Amniotic stem cell (primary cell): ENCODE measurements at places on chromosomes 5 and 9.

GRCh38 chr5:95731571-95732554, 727 bp downstream of the RHOBTB3 start:
- DNase-seq: no peak

GRCh38 chr9:129702589-129703520, 37.4 kb downstream of the PRRX2 start:
- DNase-seq: peak; percentile 78

DNA sequence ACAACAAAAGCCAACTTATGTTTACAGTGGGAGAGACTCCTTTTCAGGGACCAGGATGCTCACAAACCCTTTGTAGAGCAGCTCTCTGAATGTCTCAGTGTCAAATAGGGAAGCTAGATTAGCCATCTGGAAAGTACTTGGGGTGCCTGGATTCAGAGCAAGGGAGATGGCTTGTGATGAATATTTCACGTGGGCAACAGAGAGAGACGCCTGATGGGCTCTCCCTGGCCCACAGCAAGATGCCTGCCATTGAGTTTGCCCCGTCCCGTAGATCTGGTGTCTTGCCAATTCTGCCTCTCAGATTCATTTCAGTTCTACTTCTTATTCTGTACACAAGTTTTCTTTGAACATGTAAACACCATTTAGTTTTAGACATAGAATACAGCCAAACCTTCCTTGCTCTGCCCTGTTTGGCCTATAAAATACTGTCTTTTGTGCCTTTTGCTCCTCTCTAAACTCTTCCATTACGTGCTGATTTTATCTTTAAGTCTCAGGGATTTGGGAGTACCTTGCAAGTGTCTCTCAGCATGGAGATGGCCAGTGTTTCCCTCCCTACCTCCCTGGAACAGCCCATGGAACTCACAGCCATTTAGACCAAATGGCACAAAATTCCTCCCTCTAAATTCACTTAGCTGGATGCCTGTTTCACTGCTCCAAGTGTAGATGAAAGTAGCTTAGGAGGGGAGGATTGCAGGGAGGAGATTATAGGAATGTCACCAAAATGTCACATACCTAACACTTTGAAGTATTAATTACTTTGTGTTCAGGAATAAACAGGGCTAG, 234.3 kb downstream of the SAXO1 start:
- no peak for DNase-seq

- DNase-seq: no peak
Observed at GRCh38 chr9:110029956-110030480, 177.9 kb downstream of the C9orf152 start.

DNA sequence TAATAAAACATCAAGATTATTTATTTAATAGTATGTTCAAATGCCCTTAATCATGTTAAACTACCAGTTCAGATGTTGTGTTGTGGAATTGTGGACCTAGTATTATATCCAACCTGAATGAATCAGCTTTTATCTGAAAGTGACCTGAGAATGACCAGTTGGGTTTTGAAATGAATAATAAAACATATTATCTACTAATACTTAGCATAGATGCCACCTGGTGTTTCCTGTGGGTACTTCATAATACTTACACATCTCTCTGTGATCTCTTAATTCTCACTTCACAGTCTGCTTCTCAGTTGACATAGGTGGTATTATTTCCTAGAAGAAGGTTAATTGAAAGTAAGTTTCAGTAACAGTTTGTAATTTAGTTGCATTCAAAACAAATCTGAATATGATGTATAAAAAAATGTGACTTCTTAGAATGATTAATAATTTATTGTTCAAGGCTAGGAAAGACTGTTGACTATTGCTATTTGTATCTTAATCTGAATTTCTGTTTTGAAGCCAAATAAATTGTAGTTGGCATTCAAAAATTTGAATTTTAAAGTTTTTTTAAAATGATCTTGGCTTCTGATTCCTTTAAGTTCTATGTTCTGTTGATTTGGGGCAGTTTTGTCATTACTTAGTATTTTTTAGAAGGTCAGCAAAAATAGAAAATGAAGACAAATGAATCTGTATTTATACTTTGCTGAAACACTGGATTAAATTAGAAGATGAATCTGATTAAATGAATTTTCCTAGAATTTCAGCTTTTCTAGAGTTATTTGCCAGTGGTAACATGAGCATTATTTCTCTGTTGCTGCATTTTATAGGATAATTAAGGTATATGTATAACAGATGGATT, 48.2 kb downstream of the KIF2A start:
- DNase-seq: peak; percentile 45

DNA sequence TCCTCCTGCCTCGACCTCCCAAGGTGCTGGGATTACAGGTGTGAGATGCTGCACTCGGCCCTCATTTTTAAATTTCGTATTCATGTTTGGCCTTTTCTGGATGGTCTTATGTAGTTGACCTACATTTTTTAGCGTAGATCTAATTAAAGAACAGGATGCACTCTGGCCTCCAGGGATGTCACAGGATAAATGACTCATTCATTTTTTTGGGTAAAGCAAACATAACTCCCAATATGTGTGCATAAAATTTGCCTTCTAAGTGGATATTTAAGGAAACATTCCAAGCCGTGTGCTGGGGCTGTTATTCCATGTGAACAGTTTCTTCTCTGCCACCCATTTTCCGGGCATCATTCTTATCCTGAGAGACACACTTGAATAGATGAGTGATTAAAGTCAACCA, 501.6 kb downstream of the IRX1 start:
- no peak for DNase-seq

- DNase-seq: peak; percentile 41
Observed at GRCh38 chr9:71911908-71912335, 483 bp downstream of the C9orf85 start.

GRCh38 chr9:86351880-86352279, 2.3 kb downstream of the TUT7 start:
- no peak for DNase-seq

DNA sequence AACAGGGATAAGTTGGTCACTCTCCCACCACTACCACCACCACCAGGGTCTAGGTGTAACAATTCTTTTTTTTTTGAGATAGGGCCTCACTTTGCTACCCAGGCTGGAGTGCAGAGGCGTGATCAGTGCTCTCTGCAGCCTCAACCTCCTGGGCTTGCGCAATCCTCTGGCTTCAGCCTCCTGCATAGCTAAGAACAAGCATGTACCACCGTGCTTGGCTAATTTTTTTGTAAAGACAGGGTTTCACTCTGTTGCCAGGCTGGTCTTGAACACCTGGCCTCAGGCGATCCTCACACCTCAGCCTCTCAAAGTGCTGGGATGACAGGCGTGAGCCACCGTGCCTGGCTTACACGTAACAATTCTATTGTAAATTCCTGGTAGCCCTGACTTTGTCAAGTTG, 27.5 kb downstream of the CORO2A start:
- DNase-seq: no peak

- DNase-seq: no peak
Observed at GRCh38 chr9:4334410-4334813, 34.5 kb upstream of the GLIS3 start.

DNA sequence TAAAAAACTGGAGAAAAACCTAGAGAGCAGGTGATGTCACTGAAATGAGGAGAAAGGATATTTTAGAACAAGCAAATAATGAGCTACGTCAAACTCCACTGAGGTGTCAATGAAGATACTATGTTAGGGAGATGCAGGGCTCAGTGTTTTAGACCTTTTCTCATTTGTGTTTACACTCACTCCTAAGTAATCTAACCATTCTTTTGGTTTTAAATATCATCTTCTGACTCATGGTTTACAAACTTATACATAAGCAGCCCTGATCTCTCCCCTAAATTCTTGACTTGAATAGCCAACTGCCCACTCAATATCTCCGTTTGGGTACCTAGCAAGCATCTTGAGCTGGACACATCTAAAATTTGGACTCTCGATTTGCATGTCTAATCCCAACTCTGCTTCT, 272.4 kb downstream of the MEF2C start:
- DNase-seq: no peak

- DNase-seq: no peak
Observed at GRCh38 chr5:6302684-6303083, 75.7 kb downstream of the MED10 start.

DNA sequence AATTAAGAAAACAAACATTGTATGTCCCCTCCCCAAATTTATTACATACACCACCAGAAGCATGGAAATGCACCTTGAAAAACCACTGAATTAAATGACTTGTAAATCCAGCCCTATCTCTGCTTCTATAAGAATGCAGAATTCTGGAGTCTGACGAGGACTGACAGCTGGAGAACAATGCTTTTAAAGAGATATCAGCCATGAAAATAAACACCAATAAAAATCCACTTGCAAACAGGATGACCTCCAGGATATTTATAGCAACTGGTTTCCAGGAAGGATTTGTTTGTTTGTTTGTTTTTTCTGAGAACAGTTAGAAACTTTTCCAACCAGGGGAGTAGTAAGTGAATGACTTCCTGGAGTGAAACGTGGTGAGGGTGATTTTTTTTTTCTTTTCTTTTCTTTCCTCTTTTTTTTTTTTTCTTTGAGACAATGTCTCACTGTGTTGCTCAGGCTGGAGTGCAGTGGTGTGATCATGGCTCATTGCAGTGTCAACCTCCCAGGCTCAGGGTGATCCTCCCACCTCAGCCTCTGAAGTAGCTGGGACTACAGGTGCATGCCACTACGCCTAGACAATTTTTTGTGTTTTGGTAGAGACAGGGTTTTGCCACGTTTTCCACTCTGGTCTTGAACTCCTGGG, 38.7 kb upstream of the SLC36A1 start:
- no peak for DNase-seq

DNA sequence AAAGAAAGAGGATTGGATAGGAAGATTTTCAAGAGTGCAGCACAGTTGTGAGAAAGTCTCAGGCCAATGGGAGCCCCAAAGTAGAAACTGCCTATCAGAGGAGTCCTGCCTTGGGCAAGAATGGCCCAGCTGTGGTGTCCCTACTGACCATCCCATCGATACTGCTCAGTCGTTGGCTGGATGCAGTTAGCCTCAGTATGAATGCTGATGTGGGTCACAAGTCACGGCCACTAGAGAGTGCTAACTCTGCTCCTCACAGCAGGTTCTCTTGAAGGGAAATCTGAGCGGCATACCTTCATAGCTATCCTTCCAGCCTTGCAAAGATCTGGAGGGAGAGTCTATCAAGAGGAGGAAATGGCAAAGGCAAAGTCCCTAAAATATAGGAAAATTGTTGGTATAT, 11.6 kb upstream of the CETN3 start:
- DNase-seq: no peak

GRCh38 chr5:8381972-8382371, 513.0 kb downstream of the MTRR start:
- no peak for DNase-seq

GRCh38 chr9:93198838-93199625, 15.1 kb downstream of the WNK2 start:
- no peak for DNase-seq

DNA sequence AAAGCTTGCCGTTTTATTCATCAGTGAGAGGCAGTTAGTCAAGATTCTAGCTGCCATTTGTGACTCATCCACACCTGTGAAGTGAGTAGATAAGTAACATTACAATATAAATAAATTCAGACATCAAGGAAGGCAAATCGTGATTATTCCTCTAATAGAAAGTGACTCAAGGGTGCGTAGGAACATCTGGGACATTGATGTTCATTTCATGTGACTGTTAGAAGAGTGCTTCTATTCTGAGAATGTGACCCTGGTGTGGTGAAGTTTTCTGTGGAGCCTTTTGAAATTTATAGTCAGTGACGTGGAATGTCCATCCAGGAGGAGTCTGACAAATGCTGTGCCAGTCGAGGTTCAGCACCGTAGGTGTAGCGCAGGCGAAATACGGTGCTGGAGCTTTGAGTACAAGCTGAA, 48.4 kb upstream of the FAM240B start:
- DNase-seq: no peak

GRCh38 chr5:131265311-131265803, 1.5 kb downstream of the CDC42SE2 start:
- DNase-seq: no peak

- peak; percentile 19 for DNase-seq
Observed at GRCh38 chr5:146291421-146292074, 47.1 kb upstream of the POU4F3 start.

GRCh38 chr5:174022384-174023095, 23.0 kb upstream of the NSG2 start:
- no peak for DNase-seq

DNA sequence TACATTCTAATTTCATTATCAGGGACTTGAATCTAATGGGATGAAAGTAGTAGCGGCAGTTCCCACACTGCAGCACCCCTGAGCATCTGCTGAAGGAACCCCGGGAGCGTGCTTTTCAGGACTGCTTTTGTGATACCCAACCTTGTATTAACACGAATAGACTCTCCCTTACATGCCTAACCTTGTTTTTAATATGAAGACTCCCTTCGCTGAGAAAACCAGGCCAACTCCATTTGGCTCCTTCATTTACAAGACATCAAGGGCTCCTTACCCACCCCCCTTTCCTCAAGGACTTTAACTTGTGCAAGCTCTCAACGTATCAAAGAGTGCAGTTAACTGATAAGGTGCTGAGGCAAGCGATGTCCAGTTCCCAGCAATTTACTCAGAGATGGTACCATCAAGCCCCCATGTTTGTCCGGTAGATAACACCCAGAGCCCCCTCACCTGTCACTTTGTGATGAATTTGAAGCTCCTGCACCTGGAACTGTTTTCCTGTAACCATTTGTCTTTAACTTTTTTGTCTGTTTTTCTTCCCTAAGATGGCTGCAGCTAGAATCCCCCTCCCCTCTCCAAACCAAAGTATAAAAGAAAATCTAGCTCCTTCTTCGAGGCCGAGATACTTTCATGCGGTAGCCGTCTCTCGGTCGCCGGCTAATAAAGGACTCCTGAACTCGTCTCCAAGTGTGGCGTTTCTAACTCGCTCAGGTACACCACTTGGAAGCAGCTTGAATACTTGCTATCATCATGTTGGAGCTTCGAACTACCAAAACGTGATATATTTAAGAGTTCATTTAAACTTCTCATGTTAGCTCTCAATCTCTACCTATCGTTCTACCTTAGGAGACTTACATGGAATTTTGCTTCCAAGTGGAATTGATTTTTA, 10.7 kb downstream of the HNRNPH1 start:
- no peak for DNase-seq

- no peak for DNase-seq
Observed at GRCh38 chr5:136067422-136067821, 38.6 kb downstream of the TGFBI start.

DNA sequence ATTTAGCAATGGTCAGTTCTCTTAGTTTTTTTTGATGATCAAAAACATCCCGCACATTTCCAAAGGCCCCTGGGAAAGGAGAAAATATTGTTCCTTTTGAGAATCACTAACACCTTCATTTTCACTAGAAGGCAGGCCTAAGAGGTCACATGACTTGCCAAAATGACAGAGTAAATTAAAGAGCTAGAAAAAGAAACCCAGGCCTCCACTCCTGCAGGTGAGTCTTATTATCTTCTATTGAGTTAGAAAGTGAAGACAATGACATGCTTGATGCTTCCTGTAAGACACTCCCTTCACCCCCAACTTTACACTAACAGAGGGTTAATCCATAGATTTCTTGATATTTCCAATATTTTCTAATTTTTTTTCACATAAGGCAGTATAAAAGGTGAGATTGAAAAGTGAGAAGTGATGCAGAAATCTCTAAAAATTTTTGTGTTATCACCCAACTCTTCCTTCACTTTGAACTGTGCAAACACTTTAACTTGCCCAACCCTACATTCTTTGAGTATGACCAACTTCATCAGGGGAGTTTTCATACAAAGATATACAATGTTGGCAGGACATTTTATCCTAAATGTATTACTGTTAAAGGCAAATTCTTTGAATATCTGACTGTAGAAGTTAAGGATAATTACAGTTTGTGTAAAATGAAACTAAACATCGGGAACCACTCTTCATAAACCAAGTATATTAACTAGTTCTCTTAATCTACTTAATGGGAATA, 57.1 kb downstream of the SUB1 start:
- DNase-seq: peak; percentile 2
